HT-29 (cell line): ENCODE measurements at places on chromosomes 4 and X. TPM values are rescaled to one million over a fixed set of nuclear protein-coding genes. Genes with fewer than 3 reads are reported as not detected.
A peak's percentile ranks its signal among the peaks of the same experiment; 100 is the strongest.

GRCh38 chr4:82785611-82786400 lies 12.8 kb downstream of the SCD5 start:
- DNase-seq, result no peak

DNA sequence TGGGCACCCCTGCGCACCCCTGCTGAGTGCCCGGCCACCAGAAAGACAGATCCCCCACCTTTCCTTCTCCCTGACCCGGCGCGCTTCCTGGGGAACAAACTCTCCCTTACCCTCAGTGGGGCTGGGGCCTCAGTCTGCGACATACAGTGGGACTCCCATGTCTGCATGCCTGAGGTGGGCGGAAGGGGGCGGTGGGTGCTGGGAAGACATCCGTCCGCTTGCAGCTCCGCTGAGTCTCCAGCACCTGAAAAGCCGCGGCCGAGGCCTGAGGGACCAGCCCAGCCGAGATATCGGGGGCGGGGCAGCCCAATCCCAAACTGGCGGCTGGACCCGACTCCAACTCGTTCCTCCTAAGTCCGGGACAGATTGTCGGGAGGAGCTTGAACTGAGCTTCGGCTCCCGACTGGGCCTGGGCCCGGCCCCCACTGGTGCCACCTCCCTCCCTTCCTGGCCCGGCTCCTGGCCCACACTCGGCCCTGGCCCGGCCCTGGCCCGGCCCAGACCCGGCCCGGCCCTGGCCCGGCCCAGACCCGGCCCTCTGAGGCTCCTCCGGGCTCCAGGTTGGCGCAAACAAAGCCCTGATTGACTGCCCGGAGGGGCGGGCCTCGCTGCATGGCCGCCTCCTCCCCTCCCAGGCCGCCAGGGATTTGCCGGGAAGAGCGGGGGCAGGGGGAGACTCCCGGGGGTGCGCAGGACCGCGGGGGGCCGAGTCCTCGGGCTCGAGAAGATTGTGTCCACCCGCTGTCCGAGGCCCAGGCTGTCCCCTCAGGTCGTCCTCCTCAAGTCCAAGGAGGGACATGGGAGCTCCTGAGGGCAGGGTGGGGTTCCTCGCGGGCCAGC lies 877 bp upstream of the SLC16A2 start:
- no peak for DNase-seq

DNA sequence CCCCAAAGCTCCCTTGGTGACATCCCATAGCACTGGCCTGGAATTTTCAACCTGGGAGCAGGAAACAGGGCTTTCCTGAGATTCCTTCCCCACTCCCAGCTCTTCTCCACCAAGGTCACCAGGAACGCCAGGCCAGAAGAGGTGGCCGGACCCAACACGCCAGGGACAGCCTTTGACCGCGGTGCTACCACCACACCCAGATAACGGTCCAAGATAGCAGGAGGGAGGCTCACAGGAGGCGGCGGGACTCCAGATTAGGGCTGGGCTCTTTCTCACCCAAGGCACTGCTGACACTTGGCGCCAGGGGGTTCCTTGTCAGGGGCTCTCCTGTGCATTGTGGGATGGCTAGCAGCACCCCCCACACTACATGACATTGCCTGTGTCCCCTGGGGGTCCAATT lies 22.9 kb downstream of the ZFYVE28 start:
- no peak for DNase-seq

MTMR8 gene
- total RNA-seq, result 2.7 and 3.4 TPM in 2 replicates

- DNase-seq, result peak; percentile 24
Observed at GRCh38 chrX:15930585-15930984, 76.0 kb upstream of the AP1S2 start.

CRMP1 gene
- total RNA-seq, result not detected in 2 replicates

DNA sequence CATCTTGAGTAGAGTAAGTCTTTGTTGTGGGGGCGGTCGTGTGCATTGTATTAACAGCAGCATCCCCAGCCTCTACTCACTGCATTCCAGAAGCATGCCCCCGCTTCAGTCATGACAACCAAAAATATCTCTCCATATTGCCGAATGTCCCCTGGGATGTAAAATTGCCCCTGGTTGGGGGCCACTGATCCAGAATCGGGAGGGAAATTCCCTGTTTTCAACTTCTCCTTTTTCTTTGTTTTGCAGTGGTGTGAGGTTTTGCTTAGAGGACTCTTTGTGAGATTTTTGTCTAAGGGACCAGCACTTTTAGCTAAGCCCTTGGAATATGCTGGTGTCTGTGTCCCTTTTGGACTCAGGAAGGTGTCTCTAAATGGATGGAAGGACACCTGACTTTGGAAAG lies 3.0 kb upstream of the IL13RA1 start:
- no peak for DNase-seq
